ENCODE measurements at places on chromosomes 3 and 15.

GRCh38 chr3:116118475-116119169 is 326.7 kb downstream of the LSAMP start:
- no peak for DNase-seq

DNA sequence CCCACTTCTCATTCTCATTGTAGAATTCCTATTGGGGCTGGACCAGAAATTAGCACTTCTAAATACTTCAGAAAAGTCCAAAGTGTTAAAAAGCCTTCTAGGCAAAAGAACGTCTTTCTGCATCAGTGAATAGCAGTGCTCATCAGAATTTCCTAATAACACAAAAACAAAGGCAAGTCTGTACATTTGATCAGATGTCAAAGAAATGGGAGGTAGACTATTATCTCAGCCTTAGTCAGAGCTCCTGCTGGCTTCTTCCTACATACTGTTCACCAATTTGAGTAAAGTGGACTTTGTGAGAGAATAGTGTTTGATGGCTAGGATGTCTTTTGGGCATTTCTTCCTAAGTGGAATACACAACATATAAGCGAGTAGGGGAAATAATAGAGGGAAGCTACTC is 48.7 kb downstream of the FOXB1 start:
- no peak for DNase-seq

- no peak for DNase-seq
Measured at GRCh38 chr3:114525278-114525677, 231.4 kb downstream of the TIGIT start.

GRCh38 chr3:107392549-107393165 is 15.4 kb downstream of the CCDC54 start:
- no peak for DNase-seq

- no peak for DNase-seq
Measured at GRCh38 chr15:88090481-88091011, 166.0 kb downstream of the NTRK3 start.

DNA sequence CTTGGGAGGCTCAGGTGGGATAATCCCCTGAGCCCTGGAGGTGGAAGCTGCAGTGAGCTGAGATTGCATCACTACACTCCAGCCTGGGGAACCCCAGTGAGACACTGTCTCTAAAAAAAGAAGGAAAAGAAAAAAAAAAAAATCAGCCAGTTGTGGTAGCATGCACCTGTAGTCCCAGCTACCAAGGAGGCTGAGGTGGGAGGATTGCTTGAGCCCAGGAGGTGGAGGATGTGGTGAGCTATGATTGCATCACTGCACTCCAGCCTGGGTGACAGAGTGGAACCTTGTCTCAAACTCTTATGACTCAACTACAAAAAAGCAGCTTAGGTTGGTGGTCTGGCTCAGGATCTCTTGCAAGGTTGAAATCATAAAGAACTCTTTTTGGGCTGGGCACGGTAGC is 19.3 kb upstream of the GPX1 start:
- peak; percentile 23 for DNase-seq

- no peak for DNase-seq
Measured at GRCh38 chr3:44105571-44105970, 136.1 kb upstream of the TOPAZ1 start.

- DNase-seq = no peak
Measured at GRCh38 chr15:77773903-77774302, 141.2 kb upstream of the LINGO1 start.

GRCh38 chr15:73568564-73569280 is 64.5 kb downstream of the NPTN start:
- no peak for DNase-seq

- DNase-seq = no peak
Measured at GRCh38 chr15:48416301-48416700, 85.1 kb downstream of the DUT start.

DNA sequence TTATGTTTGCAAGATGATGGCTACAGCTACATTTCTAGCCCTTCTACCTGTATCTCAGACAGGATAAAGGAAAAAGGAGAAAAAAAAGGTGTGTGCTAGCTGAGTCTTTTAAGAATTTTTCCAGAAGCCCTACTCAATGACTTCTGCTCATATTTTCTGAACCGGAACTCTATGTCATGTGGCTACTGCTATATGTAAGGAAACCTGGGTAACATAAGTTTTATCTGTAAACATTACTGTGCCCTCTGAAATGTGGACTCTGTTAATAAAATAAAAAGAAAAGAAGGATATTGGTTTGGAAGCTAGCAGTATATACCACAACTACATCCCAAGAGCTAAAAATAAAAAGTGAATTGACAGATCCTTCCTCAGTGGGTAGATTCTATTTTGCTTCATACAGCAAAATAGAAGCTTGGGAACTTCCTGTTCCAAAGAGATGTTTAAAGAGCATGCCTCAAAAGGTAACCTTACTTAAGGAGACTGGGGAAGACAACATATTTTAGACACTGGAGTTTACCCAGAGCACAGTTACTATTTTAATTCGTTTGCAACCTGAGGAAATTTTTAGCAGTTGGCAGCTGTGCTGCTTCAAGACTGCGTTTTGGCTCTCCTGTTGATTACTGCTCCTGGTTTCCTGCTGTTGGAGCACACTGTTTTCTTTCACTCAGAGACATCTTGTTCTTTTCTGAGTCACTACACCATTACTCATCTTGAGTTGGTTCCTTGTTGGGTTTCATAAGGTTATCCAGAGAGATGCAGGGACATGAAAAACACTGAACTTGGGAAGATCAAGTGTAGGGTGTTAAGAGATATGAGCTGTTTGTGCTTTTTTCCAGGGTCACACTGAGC is 280.7 kb downstream of the NFKBIZ start:
- no peak for DNase-seq

GRCh38 chr3:122606330-122606729 is 28.9 kb downstream of the PARP15 start:
- DNase-seq = no peak

GRCh38 chr15:44596511-44597010 is 59.6 kb downstream of the EIF3J start:
- DNase-seq = no peak

GRCh38 chr3:54564374-54564925 is 363.4 kb downstream of the LRTM1 start:
- DNase-seq = no peak

- no peak for DNase-seq
Measured at GRCh38 chr3:62665627-62666437, 209.4 kb downstream of the CADPS start.

GRCh38 chr15:66066481-66066880 is 187.1 kb downstream of the MEGF11 start:
- no peak for DNase-seq

GRCh38 chr3:40827942-40828688 is 303.4 kb downstream of the ZNF621 start:
- DNase-seq = no peak

GRCh38 chr3:61664105-61664482 is 102.7 kb downstream of the PTPRG start:
- DNase-seq = no peak

GRCh38 chr3:57805266-57805665 is 49.2 kb downstream of the SLMAP start:
- no peak for DNase-seq

All from stimulated activated naive CD4-positive, alpha-beta T cell treated with Interleukin-2 at 50 U/mL for 16 hours (primary cell).